CD8-positive, alpha-beta memory T cell (primary cell): ENCODE measurements at places on chromosomes 5 and 9. TPM values are rescaled to one million over a fixed set of nuclear protein-coding genes. Genes with fewer than 3 reads are reported as not detected.

DNA sequence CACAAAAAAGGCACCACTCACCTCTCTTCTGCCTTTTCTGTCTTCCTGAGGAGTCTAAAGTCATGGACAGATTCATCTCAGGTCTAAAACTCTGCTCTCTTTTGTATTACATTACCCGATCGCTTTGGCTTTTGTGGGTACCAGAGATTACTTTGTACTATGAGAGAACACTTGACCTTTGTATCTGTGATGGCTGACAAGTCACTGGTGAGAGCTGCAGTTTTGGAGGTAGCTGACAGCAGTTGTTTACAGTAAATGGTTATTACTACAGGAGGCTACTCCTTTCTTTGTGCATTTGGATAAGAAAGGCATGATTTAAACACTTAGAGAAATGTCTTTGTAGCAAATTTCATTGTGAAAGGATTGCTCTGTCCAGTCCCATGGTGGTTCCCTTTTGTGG lies 307.3 kb downstream of the FBXL17 start:
- no peak overlapping the region for H3K27ac ChIP-seq
- H3K36me3 ChIP-seq = no peaks in the 10 kb centered on the region
- H3K27me3 ChIP-seq = no peaks in the 10 kb centered on the region
- no peak overlapping the region for H3K4me3 ChIP-seq
- no peak for DNase-seq

TAL2 gene
- total RNA-seq = 0.51 TPM

SPATA6L gene
- 0.96 TPM for total RNA-seq

FOXD4L3 gene
- total RNA-seq = not detected

DNA sequence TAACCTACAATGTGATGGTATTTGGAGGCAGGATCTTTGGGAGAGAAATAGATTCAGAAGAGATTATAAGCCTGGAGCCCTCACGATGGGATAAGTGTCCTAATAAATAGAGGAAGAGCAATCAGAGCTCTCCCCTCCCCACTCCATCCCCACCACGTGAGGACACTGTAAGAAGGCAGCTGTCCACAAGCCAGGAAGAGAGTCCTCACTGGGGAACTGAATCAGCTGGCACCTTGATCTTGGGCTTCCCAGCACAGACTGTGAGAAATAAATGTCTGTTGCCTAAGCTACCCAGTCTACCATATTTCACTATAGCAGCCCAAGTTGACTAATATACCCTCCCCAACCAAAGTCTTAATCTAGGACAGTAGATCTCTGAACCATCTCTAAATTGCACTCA lies 118.1 kb downstream of the SUSD1 start:
- H3K4me3 ChIP-seq = no peak overlapping the region
- H3K27ac ChIP-seq = no peak overlapping the region
- no peaks in the 10 kb centered on the region for H3K36me3 ChIP-seq
- H3K4me1 ChIP-seq = peaks cover 15% of the 10 kb centered on the region

GRCh38 chr5:102865510-102866236 lies 110.6 kb downstream of the PAM start:
- H3K27ac ChIP-seq = no peak overlapping the region
- H3K4me1 ChIP-seq = peaks cover 3% of the 10 kb centered on the region
- H3K27me3 ChIP-seq = no peaks in the 10 kb centered on the region
- peak; percentile 12 for DNase-seq
- H3K36me3 ChIP-seq = no peaks in the 10 kb centered on the region

DNA sequence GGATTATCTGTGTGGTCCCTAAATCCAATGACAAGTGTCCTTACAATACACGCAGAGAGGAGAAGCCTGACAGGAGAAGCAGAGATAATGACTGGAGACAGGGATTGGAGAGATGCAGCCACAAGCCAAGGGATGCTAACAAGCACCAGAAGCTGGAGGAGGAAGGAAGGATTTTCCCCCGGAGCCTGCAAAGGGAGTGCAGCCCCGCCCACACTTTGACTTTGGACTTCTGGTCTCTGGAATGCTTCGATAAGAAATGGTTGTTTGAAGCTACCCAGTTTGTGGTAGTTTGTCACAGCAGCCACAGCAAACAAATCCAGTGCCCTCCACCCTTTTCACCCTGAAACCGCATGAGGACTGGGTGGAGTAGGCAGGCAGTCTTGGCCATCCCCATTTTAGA lies 77.2 kb upstream of the BOD1 start:
- no peak for DNase-seq
- no peaks in the 10 kb centered on the region for H3K4me1 ChIP-seq
- no peaks in the 10 kb centered on the region for H3K36me3 ChIP-seq
- no peaks in the 10 kb centered on the region for H3K27me3 ChIP-seq

DNA sequence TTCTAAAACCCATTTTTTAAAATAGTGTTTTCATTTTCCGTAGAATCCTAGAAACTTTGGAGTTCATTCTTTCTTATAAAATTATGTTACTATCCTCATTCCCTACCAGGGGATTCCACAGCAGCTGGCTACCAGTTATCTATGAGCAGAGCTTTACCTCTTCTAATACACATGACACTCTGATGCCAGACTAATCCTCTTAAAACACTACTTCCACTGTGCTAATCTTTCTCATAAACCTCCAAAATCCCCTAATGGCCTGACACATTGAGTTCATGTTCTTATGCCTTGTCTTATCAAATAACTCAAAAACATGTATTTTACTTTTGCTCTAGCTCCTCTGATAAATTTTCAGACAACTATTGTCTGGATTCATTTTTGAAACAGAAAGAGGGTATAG lies 633.6 kb upstream of the FTMT start:
- H3K27ac ChIP-seq = no peak overlapping the region
- no peaks in the 10 kb centered on the region for H3K27me3 ChIP-seq
- no peak overlapping the region for H3K4me3 ChIP-seq
- H3K36me3 ChIP-seq = no peaks in the 10 kb centered on the region
- H3K4me1 ChIP-seq = no peaks in the 10 kb centered on the region

QRFP gene
- not detected for total RNA-seq

DNA sequence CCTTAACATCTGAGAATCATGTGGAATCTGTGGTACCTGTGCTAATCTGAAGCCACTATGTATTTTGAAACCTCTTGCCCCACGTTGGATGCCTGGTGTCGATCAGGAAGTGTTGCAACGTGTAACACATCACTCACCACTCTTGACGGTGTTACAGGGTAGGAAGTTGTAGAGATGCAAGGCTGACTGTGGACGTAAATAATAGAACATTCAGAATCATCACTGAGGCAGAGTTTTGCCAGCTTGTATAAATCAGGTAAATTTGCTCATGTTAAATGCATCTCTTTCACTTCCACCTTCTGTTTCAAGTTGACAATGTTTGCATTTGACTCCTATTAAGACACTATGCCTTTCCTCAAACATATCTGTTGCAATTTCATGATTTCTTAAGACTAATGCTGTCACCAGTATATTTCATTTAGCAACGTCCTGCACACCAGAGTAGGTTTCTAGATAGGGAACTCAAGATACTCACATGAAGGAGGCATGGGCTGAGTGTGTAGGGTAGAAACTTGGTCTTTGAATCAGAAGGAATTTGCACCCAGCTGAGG lies 38.1 kb downstream of the BASP1 start:
- H3K27me3 ChIP-seq = no peaks in the 10 kb centered on the region
- no peak overlapping the region for H3K27ac ChIP-seq
- H3K36me3 ChIP-seq = no peaks in the 10 kb centered on the region
- DNase-seq = no peak
- no peaks in the 10 kb centered on the region for H3K4me1 ChIP-seq

DNA sequence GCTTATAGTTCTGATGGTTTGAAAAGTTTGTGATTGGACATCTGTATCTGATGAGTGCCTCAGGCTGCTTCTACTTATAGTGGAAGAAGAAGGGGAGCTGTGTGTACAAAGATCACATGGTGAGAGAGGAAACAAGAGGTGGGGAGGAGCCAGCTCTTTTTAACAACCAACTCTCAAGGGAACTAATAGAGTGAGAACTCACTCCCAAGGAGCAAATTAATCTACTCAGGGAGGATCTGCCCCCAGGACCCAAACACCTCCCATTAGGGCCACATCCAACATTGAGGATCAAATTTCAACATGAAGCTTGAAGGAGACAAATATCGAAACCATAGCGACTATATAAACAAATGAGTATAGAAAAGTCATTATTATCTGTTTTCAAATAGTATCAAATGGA lies 64.7 kb upstream of the PRLR start:
- H3K4me3 ChIP-seq = no peak overlapping the region
- H3K27me3 ChIP-seq = no peaks in the 10 kb centered on the region
- DNase-seq = no peak
- no peaks in the 10 kb centered on the region for H3K36me3 ChIP-seq
- H3K4me1 ChIP-seq = no peaks in the 10 kb centered on the region
- no peak overlapping the region for H3K27ac ChIP-seq

MEIKIN gene
- not detected for total RNA-seq

PRLR gene
- not detected for total RNA-seq

- no peak overlapping the region for H3K4me3 ChIP-seq
- H3K36me3 ChIP-seq = no peaks in the 10 kb centered on the region
These were observed 489.1 kb downstream of the PRDM9 start for GRCh38 chr5:23996525-23996924.

TMED9 gene
- 142 TPM for total RNA-seq

SLC4A9 gene
- total RNA-seq = not detected

GRCh38 chr9:98833090-98833956 lies 25.9 kb downstream of the GALNT12 start:
- peaks cover 3% of the 10 kb centered on the region for H3K36me3 ChIP-seq
- H3K4me1 ChIP-seq = no peaks in the 10 kb centered on the region
- H3K27ac ChIP-seq = peak overlapping the region; percentile 64
- H3K27me3 ChIP-seq = no peaks in the 10 kb centered on the region

DNA sequence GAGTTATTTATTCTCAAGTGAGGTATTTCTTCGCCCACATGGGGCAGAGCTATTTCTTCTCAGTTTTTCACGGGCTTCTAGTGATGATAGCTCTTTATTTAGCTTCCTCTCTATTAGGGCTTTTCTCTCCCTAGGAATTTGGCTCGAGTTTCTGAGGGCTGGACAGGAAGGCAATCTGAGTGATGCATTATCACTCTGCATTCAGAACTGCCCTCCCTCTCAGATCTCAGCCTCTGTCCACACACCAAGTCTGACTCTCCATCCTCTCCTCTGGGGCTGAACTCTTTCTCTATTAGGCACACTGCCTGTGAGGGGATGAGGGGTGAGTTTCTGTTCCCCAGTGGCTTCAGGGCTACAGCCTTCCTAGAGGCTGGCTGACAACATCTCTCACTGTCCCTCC lies 14.9 kb upstream of the SCAMP1 start:
- no peak overlapping the region for H3K4me3 ChIP-seq
- H3K27ac ChIP-seq = no peak overlapping the region
- DNase-seq = no peak
- H3K27me3 ChIP-seq = no peaks in the 10 kb centered on the region
- H3K36me3 ChIP-seq = no peaks in the 10 kb centered on the region

- no peak overlapping the region for H3K4me3 ChIP-seq
- no peaks in the 10 kb centered on the region for H3K27me3 ChIP-seq
- no peaks in the 10 kb centered on the region for H3K36me3 ChIP-seq
- H3K27ac ChIP-seq = no peak overlapping the region
These were observed 36.5 kb upstream of the ANKDD1B start for GRCh38 chr5:75574791-75575190.

DNA sequence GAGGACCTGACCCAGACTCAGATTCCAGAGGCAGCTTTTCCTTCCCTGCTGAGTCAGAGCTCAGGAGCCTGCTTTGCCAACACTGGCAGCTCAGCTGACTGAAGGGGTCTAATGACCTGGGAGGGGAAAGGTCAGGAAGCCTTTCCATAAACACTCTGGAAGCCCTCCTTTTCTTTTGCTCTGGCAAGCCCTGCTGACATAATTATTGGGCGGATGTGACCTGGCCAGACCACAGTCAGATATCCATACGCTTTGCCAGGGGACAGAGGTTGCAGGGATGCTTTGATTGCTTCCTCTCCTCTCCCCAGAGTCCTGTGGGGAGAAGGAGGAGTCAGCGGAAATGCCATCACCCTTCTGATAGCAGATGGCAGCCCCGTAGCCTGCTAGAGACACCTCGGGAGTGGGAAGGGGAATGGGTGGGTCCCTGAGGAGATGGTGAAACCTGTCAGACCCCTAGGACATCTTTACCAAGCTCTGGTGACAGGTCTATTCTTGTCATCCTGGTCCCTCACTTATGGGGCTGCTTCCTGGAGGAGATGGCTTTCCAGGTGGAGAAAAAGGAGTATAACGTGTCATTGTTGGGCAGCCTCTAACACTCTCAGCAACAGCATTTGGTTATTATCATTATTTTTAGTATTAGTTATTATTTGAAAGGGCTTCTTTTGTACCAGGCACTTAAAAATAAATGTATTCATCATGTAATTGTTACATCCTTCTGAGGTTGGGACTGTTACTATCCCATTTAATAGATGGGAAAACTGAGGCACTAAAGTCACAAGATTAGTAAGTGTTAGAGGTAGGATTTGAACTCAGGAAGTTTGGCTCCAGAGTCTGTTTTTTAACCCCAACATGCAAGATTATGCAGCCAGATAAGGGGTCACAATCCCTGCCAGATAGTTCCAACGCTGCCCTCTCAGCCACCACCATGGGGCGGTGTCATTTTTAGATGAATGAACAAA lies 11.6 kb downstream of the COL27A1 start:
- H3K27me3 ChIP-seq = no peaks in the 10 kb centered on the region
- H3K4me3 ChIP-seq = no peak overlapping the region
- H3K27ac ChIP-seq = no peak overlapping the region
- no peaks in the 10 kb centered on the region for H3K36me3 ChIP-seq
- no peaks in the 10 kb centered on the region for H3K4me1 ChIP-seq
- no peak for DNase-seq

GRCh38 chr5:151820903-151821302 lies 49.1 kb downstream of the G3BP1 start:
- H3K4me3 ChIP-seq = no peak overlapping the region
- no peak overlapping the region for H3K27ac ChIP-seq
- no peaks in the 10 kb centered on the region for H3K36me3 ChIP-seq
- no peaks in the 10 kb centered on the region for H3K4me1 ChIP-seq

DNA sequence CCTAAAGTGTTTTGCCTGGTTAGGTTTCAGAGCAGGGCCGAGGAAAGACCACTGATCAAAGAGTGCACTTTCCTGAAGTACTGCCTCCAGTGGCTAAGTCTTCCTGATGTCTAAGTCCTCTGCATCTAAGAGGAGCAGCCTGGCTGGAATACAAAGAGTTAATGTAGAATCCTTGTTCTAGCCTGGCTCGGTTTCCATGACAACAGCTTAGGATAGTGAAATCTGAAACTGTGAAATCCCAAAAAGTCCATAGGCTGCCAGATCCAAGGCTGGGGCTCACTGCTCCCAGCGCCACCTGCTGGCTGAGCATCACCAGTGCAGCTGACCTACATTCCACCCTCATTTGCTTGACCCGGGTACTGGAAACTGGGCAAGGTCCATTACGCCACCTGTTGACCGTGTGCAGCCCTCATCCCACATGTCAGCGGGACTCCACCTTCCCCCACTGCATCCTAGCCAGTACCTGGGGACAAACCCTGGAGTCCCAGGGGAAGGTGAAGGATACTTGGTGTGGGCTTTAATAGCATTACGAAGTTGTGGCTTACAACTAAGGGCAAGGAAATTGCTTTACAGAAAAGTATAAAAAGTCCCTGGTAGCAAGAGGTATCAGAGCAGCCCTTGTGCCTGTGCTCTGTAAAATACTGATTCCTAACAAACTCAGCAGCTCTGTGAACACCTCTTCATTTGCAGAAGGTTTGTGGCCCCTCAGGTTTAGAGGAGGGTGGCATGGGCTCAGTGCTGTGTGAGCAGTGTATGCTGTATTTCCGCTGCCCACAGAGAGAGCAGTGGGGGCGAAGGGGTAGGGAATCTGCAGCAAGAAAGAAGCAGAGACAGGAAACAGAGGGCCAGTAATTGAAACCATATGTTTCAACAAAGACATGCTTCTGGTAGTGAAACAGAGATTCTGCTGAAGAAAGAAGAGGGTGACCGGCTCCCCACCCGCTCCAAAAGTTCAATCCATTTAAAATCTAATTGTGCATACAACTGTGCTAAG lies 36.0 kb downstream of the PCDHGC5 start:
- no peak overlapping the region for H3K27ac ChIP-seq
- no peaks in the 10 kb centered on the region for H3K4me1 ChIP-seq
- H3K27me3 ChIP-seq = no peaks in the 10 kb centered on the region
- H3K4me3 ChIP-seq = no peak overlapping the region
